ENCODE measurements at places on chromosomes 13 and 19.

- peak; percentile 88 for DNase-seq
Observed at GRCh38 chr19:10517760-10518443, 655 bp upstream of the S1PR5 start.

DNA sequence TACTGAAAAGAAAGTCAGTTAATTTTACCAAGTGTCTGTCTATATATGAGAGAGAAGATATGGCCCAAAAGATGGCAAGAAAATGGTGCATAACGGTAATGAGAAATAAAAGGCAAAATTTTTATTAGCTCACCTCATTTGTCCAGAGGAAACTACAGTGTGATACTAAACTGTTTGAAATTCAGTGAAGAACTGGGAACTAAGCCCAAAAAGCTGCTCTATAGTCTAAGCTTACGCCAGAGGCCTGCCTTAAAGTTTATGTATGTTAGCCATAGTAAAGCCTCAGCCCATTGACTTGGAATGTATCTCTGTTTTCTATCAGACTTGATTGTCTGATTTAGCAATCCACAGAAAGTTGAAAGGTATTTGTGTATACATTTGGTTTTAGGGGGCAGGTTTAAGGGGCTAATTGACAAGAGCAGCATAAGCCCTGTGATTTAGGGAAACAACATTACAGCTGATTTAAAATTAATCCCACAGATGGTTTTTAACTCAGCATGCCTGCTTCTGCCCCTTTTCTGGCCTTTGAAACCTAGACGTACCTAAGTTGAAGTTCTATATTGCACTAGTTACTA is 91.0 kb upstream of the MAB21L1 start:
- DNase-seq, result no peak

DNA sequence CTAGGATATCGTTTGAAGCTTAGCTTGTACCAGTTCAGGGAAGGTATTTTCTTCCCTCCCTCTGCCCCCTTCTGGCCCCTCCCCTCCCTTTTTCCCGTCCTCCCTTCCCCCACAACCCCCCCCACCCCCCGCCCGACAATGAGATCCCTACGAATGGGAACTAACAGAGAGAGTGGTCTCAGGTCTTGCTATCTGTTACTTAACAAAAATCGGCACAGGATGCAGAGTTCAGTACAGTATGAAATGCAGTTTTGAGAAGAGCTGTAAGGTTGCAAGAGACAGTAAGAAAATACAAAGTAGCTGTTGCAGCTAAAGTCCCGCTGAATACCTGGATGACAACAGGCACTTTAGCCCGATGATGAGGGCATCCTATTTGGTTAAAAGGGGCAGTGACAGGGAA is 3.1 kb upstream of the DACH1 start:
- DNase-seq, result peak; percentile 62

DNA sequence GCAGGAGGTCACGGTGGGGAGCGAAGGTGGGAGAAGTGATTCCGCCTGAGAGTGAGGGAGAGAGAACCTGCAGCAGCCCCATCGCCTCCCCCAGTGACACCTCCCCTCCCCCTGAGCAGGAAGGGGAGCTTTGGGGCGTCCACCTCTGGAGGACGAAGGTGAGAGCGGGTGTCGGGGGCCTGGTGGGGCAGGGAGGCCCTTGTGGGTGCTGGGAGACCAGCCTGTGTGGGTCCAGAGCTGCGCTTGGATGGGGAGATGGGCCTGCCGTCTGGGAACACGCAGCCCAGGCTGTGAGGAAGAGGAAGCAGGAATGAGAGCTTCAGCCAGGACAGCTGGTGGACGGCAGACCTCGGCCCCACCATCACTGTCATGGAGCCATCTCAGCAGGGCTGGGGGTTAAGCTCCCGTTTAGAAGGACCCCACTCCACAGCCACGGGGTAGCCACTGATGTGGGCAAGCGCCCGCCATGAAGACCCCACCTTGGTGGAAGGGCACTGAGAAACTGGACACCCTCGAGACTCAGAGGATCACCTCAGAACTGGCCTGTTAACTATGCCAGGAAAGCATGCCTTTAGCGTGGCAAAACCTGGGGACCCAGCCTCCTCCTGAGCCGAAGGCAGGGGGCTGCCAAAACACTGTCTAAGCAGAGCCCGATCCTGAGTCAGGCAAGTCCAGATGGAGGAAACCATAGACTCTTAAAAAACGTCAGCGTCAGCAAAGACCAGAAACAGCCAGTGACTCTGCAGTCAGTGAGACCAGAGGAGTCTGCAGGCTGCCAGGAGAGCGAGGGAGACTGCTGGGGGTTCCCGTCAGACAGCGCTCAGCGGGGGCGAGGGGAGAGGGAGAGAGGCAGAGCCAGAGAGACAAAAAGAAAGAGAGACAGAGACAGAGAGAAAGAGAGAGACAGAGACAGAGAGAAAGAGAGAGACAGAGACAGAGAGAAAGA is 6.4 kb upstream of the PROZ start:
- peak; percentile 65 for DNase-seq

DNA sequence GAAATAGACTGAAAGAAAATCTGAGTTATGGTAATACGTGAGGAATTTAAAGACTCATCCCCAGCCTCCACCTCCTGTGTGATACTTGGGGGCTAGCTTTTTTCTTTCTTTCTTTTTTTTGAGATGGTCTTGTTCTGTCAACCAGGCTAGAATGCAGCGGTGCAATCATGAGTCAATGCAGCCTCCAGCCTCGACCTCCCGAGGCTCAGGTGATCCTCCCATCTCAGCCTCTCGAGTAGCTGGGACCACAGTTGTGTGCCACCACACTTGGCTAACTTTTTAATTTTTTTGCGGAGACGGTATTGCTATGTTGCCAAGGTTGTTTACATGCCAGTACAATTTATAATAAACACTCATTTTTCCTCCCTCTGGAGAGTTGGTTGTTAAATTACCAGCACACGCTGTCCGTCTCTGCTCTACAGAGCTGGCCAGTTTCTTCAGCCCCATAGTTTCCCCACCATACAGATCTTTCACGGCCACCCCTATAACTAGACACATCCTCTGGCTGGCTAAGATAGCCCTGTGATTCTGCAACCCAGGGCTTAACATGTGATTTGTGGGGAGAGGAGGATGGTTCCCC is 4.8 kb downstream of the TNFSF9 start:
- no peak for DNase-seq

DNA sequence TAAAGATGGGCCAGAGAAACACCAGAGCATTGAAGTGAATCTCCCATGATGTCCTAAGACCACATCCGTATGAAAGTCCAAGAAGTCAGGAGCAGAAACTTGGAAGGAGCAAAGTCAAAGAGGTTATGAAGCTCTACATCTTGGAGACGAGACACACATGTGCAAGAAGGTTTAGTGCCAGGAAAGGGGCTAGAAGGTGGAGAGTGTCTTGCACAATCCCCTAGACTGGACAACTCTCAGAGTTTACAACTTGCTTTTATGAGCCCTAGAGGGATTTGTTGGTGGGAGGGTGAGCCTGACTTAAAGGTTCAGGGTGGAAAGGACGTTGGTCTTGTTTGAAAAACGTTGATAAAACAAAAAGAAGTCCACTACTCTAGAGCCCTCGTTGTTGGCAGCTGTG is 150.6 kb downstream of the GPC6 start:
- no peak for DNase-seq

DNA sequence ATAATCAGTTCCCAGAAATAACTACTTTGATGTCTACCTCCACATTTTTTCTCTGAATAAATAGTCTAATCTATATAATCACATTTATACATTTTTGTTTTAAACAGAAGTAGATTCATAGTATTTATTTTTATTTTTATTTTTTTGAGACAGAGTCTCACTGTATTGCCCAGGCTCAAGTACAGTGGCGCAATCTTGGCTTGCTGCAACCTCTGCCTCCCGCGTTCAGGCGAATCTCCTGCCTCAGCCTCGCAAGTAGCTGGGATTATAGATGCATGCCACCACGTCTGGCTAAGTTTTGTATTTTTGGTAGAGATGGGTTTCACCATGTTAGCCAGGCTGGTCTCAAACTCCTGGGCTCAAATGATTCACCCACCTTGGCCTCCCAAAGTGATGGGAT is 16.7 kb downstream of the TM9SF2 start:
- no peak for DNase-seq

DNA sequence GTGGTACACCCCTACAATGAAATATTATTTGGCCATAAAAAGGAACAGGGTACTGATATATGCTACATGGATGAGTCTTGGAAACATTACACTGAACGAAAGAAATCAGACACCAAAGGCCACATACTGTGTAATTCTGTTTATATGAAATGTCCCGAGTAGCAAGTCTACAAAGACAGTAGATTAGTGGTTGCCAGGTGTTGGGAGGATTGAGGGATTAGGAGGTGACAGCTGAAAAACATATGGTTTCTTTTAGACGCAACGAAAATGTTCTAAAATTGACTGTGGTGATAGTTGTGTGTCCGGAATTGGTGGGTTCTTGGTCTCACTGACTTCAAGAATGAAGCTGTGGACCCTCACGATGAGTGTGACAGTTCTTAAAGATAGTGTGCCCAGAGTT is 35.1 kb downstream of the IL17D start:
- no peak for DNase-seq

- no peak for DNase-seq
Observed at GRCh38 chr13:66275416-66275815, 954.7 kb downstream of the PCDH9 start.

GRCh38 chr19:48244281-48244680 is 11.4 kb downstream of the CARD8 start:
- no peak for DNase-seq

- peak; percentile 59 for DNase-seq
Observed at GRCh38 chr13:46728777-46729176, 68.2 kb downstream of the ESD start.

DNA sequence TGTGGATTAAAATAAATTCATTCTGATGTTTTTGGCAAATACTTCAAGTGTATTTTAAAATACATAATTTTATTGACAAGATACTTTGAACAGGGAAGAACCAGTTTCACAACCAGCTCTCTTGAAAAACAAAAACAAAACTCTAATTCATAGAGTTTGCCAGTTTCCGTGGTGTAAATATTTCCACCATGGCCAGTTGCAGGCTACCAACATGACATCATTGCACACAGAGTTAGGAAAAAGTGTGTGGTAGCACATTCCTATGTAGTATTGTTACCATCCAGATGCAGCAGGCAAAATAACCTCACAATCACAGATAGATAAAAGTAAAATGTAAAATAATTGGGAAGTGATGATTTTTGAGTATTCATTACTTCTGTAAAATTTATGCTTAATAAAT is 7.7 kb upstream of the RNF113B start:
- DNase-seq, result no peak

DNA sequence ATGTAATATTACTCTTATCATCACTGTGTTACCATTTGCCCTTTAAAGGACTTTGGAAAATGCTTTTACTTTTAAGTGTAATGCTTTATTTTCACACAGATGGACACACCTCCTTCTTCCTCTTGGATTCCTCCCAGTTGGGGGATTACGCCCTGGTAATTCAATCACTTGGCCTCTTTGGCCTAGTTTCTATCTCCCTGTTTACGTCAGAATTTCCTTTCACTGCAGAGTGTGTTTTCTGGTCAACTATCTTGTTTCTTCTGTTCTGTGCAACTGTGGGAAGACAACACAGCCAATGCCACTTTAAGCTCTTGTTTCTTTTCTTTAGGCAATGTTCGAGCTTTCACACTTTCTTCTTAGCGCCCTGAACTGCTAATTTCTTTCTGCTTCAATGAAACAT is 257.3 kb upstream of the MAB21L1 start:
- no peak for DNase-seq

- no peak for DNase-seq
Observed at GRCh38 chr13:27712421-27712820, 79.9 kb upstream of the GSX1 start.

DNA sequence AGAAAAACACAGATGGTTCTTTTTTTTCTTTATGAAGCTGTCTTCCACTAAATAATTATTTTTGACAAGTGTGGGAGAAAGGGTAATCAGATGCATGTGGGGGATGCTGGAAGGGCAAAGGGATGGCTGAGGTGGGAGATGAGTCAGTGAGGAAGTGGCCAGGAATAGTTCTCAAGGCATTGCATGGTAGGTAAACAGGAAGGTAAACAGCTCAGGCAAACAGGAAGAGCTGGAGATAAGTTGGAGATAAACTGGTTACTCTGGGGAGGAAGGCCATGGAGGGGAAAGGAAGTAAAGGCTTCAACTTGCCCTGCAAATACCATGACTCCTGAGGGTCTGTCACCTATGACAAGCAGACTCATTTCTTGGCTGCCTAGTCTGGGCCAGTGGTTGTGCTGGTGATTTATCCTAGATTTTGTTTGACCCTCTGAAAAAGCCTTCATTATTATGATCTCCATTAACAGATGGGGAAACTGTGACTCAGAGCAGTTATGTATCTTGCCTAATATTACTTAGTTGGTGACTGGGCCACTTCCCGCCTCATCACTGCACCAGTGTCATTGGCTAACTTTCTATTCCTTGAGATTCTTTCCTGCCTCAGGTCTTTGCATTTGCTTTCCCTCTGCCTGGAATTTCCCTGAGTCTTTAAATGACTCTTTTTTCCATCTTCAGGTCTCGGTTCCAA is 17.1 kb downstream of the ACTL9 start:
- DNase-seq, result no peak

DNA sequence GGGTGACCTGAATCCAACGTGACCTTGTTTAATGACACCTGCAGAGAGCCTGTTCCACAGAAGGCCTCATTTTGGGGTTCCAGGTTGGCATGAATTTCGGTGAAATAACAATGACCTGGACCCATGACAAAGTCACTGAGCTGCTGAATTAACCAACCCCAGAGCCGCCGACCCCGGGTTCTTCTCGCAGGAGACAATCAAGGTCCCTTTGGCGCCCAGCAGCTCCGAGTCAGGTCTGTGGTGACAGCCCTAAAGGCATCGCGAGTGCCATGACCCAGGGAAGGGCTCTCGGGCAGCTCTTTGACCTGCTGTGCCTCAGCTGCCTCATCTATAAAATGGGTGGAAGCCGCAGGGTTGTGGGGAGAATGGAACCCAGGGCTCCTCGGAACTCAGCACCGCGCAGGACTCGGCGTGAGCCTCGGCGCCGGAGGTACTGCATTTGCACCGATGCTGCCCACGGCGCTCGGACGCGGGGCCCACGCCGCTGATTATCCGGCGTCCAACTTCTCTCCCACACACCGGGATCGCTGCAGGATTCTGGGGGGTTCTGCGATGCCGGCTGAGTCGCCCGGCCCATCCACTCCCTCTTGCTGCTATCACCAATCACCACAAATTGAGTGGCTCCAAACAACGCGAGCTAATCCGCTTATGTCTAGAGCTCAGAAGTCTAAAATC is 5.7 kb downstream of the SHC2 start:
- no peak for DNase-seq

DNA sequence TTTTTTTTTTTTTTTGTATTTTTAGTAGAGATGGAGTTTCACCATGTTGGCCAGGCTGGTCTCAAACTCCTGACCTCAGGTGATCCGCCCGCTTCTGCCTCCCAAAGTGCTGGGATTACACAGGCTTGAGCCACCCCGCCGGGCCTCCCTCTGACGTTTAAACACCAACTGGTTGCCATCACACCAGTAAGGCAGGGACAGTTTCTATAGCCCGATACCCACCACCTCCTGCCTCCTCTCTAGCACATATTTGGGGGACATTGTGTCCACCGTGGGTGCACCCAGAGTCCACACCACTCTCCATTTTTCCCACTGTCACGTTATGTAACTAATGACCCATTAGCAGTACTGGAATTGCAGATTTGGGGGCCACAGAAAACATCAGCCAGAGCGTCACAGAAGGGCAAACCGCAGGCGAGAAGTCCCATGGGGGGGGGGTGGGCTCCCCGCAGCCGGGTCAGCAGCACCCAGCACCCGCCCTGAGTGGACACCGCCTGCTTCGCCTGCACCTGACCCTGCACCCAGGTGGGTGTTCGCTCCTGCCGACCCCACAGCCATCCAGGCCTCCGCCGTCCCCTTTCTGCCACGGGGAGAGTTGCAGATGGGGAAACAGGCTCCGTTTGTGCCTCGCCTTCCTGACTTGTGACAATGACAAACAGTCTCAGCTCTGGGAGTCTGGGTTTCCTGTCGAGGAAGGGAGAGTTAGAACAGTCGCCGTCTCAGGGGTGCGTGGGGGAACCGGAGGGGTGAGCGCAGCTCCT is 3.6 kb downstream of the ONECUT3 start:
- peak; percentile 67 for DNase-seq

Data from endodermal cell (in vitro differentiated cells).